ENCODE measurements at places on chromosomes 12 and 14. TPM values are rescaled to one million over a fixed set of nuclear protein-coding genes. Genes with fewer than 3 reads are reported as not detected.

DNA sequence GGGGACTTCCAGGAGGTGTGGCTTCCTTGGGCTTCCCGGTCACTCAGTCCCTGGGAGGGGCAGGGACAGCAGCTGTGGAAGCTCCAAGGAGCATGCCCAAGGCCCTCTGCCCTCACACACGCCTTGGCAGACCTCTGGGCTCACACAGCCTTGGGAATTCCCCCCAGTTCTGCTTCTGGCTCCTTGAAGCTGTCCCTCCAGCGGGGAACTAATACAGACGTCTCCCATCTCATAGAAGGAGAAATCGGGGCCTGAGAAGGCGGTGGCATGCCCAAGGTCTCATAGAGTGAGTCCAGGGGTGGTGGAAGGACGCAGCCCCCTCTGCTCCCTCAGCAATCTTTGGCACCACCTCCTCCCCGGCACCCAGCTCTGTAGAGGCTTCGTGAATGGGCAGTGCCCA is 15.7 kb upstream of the TMEM119 start:
- H3K36me3 ChIP-seq, result no peaks in the 10 kb centered on the region
- no peaks in the 10 kb centered on the region for H3K27me3 ChIP-seq
- no peak overlapping the region for H3K4me3 ChIP-seq
- no peak for DNase-seq
- no peak overlapping the region for H3K27ac ChIP-seq

- H3K27me3 ChIP-seq, result no peaks in the 10 kb centered on the region
- no peaks in the 10 kb centered on the region for H3K4me1 ChIP-seq
- no peak for DNase-seq
- no peaks in the 10 kb centered on the region for H3K36me3 ChIP-seq
- no peak overlapping the region for H3K4me3 ChIP-seq
Observed at GRCh38 chr12:110088936-110089335, 35.2 kb upstream of the IFT81 start.

DNA sequence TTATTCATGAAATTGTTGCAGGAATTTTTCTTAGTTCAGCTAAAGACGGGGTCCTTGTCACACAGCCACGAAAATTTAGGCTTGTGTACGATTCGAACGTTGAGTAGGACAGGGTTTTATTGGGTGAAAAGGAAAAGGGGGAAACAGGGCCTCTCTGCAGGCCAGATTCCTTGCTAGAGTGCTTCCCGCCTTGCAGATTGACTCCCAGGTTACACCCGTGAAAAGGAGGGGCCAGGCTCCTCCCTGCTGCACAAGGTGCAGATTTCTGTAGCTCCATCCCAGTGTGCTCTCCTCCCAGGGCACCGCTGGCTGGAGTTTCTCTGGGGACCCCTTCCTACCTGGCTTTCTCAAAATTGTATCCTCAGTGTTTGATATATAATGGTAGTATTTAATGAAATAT is 221.5 kb downstream of the ERC1 start:
- H3K27me3 ChIP-seq, result no peaks in the 10 kb centered on the region
- H3K27ac ChIP-seq, result no peak overlapping the region
- H3K4me3 ChIP-seq, result no peak overlapping the region
- DNase-seq, result no peak
- no peaks in the 10 kb centered on the region for H3K36me3 ChIP-seq
- H3K4me1 ChIP-seq, result peaks cover 10% of the 10 kb centered on the region

DNA sequence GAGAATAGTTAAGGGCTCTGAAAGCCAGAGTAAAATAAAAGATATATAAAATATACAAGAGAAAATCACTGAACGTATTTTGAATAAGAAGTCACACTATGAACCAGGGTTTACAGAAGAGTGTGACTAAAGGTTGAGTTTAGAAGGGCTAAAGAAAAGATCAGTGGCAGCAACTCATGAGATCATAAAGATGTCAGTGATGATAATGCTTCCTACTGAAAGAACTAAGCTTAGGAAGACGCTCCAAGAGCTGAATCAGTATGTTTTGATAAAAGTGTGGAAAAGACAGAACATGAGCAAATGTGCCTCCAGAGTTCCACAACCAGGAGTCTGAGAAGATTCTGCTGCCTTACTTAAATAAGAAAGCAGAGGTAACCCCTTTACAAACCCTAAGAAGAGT is 74.6 kb downstream of the KITLG start:
- no peak overlapping the region for H3K27ac ChIP-seq
- no peak overlapping the region for H3K4me3 ChIP-seq
- no peak for DNase-seq
- no peaks in the 10 kb centered on the region for H3K36me3 ChIP-seq

- H3K27me3 ChIP-seq, result no peaks in the 10 kb centered on the region
- no peak overlapping the region for H3K4me3 ChIP-seq
- peaks cover 10% of the 10 kb centered on the region for H3K4me1 ChIP-seq
- no peak overlapping the region for H3K27ac ChIP-seq
Observed at GRCh38 chr14:92556255-92556741, 42.7 kb downstream of the RIN3 start.

GRCh38 chr14:49769581-49770211 is 1.7 kb downstream of the KLHDC2 start:
- no peak overlapping the region for H3K27ac ChIP-seq
- peaks cover 11% of the 10 kb centered on the region for H3K36me3 ChIP-seq
- no peaks in the 10 kb centered on the region for H3K27me3 ChIP-seq
- no peak for DNase-seq

DNA sequence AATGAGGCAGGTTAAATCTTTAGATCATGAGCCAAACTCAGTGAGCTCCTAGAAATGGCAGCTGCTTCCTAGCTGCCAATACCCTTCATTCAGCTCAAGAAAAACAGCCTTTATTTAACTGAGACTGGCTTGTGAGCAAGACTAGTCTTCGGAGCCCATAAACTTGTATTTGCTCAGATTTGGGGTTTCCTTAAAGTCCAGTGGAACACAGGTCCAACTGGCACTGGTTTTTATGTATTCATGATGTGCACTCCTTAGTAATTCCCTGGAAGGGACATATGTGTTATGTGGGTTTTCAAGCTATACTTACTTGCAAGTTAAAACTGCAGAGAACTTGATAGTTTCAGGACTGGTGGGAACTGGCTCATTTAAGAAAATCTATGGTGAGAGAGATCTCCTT is 380.1 kb upstream of the TMEM132C start:
- DNase-seq, result no peak
- H3K4me1 ChIP-seq, result no peaks in the 10 kb centered on the region
- no peak overlapping the region for H3K4me3 ChIP-seq

DNA sequence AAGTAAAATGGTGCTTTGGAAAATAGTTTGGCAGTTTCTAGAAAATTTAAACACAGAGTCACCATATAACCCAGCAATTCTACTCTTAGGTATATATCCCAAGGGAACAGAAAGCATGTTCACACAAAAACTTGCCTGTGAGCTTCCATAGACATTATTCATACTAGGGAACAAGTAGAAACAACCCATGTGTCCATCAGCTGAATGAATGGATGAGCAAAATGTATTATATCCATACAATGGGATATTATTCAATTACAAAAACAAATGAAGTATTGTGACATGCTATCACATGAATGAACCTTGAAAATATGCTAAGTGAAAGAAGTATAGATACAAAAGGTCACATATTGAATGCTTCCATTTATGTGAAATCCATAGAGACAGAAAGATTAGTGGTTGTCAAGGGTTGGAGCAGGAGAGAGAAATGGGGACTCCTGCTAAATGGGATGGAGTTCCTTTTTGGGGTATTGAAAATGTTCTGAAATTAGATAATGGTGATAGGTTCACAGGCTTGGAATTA is 7.9 kb downstream of the SLC10A1 start:
- 0 out of 2 replicates have a peak, but pooled peaks cover 4% of the 10 kb centered on the region for H3K27me3 ChIP-seq
- no peaks in the 10 kb centered on the region for H3K4me1 ChIP-seq

GRCh38 chr12:47983541-47984115 is 20.2 kb downstream of the TMEM106C start:
- no peak overlapping the region for H3K4me3 ChIP-seq
- H3K4me1 ChIP-seq, result no peaks in the 10 kb centered on the region
- no peak for DNase-seq

GRCh38 chr12:106109168-106109910 is 29.4 kb downstream of the NUAK1 start:
- peaks cover 63% of the 10 kb centered on the region for H3K4me1 ChIP-seq
- DNase-seq, result no peak
- H3K27me3 ChIP-seq, result no peaks in the 10 kb centered on the region
- peaks cover 12% of the 10 kb centered on the region for H3K36me3 ChIP-seq

DNA sequence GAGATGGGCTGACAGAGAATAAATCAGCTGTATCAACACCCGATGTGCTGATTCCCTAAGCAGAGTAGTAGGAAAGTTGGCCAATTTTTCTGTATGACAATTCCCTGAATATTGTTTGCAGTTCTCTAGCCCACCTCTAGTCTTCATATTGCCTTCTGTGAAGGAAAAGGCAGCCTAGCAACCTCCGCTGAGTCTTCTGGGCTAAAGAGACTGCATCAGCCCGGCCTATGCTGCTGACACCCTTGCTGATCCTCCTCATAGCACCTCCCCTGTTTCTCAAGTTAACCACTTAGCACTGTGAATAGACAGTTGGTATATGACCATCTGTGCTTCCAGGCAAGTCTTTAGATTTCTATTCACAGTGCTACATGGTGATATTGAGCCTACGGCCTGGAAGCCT is 161.1 kb upstream of the EGLN3 start:
- no peaks in the 10 kb centered on the region for H3K27me3 ChIP-seq
- no peak overlapping the region for H3K27ac ChIP-seq

DNA sequence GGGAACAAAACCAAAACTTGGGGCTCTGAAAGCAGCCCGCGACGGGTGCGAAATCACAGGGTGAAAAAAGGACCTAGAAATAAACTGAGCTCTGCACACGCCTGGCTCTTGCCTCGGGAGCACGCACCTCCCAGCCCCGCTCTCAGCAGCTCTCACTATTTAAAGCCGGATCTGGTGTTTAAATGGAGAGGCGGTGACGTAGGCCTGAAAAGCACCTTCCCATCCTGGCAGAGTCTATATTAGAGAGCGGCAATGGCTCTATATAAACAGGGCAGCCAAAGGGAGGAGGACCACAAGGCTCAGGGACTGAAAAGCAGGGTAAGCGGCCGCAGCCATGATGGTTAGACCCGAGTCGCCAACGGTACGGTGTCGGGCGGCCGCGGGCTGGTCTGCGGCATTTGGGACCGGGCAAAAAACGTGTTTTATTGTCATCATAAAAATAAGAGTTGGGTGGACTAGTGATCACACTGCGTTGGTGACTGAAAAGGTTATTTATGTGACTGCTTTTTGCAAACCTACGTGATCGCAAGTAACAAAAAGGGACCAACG is 1.5 kb downstream of the GTF2A1 start:
- peak overlapping the region; percentile 48 for H3K4me3 ChIP-seq
- DNase-seq, result peak; percentile 86
- H3K4me1 ChIP-seq, result peaks cover 7% of the 10 kb centered on the region
- peak overlapping the region; percentile 67 for H3K27ac ChIP-seq
- H3K27me3 ChIP-seq, result no peaks in the 10 kb centered on the region

DNA sequence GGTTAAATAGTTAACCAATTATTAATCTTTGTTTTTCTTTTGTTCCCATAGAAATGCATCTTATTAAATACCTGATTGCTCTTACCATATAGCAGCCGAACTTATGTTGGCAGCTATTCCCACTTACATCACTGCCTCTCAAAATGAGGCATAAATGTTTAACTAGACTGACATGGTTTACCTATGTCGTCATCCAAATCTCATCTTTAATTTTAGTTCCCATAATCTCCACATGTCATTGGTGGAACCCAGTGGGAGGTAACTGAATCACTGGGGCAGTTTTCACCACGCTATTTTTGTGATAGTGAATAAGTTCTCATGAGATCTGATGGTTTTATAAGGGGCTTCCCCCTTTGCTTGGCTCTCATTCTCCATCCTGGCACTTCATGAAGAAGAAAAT is 499.2 kb upstream of the ATP2B1 start:
- no peak overlapping the region for H3K4me3 ChIP-seq
- DNase-seq, result no peak
- H3K27me3 ChIP-seq, result no peaks in the 10 kb centered on the region
- H3K4me1 ChIP-seq, result no peaks in the 10 kb centered on the region
- no peak overlapping the region for H3K27ac ChIP-seq

DNA sequence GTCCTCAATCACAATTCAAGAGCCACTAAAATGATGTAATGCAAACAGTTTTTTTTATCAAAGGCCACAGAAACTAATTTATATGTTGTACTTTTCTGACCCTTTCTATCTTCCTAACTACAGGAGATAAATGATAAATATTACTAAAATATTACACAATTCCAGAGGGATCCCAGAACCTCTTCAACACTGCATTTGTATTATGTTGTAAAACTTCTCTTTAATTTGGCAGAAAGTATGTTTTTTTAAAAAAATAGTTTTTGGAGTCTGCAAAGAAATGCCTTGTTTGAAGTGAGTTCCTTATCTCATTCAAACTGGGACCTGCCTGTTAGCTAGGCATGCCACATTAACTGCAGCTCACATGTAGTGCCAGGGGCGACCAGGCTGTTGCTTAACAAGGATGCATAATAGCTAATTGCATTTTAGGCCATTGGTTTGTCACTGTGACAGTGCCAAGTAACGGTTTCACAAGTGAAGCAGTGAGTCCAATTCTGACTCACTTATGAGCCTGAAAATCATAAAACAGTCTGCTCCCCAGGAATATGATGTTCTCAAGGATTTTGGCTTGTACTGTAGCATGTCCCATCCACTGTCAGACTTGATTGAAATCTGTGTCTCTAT is 266.9 kb downstream of the KTN1 start:
- DNase-seq, result no peak
- H3K27me3 ChIP-seq, result no peaks in the 10 kb centered on the region
- peak overlapping the region; percentile 11 for H3K27ac ChIP-seq
- H3K36me3 ChIP-seq, result no peaks in the 10 kb centered on the region

GRCh38 chr14:106691601-106692291 is 1165.4 kb downstream of the TMEM121 start:
- no peaks in the 10 kb centered on the region for H3K4me1 ChIP-seq
- H3K27ac ChIP-seq, result no peak overlapping the region

GRCh38 chr12:25934456-25934855 is 24.0 kb upstream of the RASSF8 start:
- no peak overlapping the region for H3K27ac ChIP-seq
- no peaks in the 10 kb centered on the region for H3K27me3 ChIP-seq
- 0 out of 2 replicates have a peak, but pooled peaks cover 4% of the 10 kb centered on the region for H3K4me1 ChIP-seq

GRCh38 chr14:104732355-104732804 is 8.4 kb downstream of the ADSS1 start:
- no peak overlapping the region for H3K27ac ChIP-seq
- no peaks in the 10 kb centered on the region for H3K27me3 ChIP-seq
- peaks cover 6% of the 10 kb centered on the region for H3K4me1 ChIP-seq
- no peaks in the 10 kb centered on the region for H3K36me3 ChIP-seq

Gene TSPAN19
- total RNA-seq, result not detected

Gene ADCK1
- 1.8 TPM for total RNA-seq

Gene ASB2
- total RNA-seq, result 14.9 TPM

Gene HOXC9
- 9.6 TPM for total RNA-seq

Gene SDR9C7
- not detected for total RNA-seq

Data from SJSA1 (cell line).